ENCODE measurements at places on chromosomes 5 and 9.

DNA sequence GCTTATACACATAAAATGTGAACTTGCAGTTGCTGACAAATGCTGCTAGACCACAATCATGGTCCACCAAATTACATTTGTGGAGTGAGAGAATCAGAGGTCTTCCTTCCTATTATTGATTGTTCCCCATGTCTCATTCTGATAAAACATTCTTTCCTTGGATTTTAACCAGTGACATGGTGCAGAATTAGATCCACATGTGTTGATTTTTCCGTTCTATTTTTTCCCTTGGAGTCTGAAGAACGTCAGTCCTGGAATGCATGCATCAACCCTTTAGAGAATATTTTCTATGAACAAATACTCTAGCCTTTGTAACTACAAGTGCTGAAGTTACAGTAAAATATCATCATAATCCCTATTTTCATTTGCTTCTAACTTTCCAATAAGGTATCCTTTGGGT is 170.7 kb upstream of the SPRY4 start:
- DNase-seq = no peak

DNA sequence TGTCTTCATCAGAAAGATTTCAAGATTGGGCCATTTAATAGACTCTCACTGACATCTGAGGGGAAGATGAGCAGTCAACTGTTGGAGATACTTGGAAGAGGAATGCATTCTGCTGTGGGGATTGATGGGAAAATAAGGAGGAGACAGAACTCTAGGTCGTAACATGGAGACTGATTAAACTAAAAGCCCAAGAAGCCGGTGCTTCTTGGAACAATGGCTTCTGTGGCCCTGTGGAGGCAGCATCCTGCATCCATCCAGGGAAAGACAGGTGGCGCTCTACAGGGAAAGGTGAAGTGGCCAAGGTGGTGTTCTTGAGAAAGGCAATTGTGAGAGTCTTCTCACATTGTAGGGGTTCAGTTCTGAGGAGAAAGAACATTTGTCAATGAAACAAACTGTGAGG is 31.3 kb downstream of the ZFAND5 start:
- DNase-seq = peak; percentile 12

GRCh38 chr5:177604116-177604521 is 4.2 kb downstream of the B4GALT7 start:
- DNase-seq = no peak

DNA sequence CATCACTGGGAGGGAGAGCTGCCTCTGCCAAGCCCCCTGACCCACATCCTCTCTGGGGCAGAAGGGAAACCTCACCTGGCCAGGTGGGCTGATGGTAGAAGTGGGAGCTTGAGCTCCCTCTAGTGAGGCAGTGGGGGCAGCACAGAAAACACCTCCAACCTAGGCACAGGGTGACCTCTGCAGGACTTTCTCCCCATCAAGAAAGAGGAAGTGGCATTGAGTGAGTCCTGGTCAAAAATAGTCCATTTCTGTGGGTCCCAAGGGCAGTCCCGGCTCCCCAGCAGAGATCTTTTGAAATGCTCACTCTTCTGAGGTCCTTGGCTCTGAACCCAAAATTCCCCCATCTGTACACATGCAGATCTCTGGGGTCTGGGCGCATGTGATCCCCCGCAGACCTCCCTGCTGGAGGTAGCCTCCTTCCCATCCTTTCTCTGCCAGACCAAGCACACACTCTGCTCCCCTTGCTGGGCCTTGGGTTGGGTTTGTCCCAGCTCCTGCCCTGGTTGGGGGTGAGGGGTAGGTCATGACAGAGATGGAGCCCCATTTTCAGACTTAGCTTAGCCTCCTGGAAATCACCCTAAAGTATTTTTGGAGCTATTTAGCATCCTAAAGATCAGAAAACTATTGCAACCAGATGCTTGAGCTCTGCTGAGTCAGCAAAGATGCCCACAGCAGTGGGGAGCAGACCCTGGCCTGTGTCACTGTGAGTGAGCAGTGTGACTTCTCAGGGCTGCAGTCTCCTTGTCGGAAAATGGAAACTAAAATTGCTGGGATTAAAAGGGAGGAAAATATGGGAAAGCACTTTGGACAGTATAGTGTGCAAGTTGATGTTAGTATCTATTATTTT is 41.6 kb upstream of the LCP2 start:
- DNase-seq = no peak

DNA sequence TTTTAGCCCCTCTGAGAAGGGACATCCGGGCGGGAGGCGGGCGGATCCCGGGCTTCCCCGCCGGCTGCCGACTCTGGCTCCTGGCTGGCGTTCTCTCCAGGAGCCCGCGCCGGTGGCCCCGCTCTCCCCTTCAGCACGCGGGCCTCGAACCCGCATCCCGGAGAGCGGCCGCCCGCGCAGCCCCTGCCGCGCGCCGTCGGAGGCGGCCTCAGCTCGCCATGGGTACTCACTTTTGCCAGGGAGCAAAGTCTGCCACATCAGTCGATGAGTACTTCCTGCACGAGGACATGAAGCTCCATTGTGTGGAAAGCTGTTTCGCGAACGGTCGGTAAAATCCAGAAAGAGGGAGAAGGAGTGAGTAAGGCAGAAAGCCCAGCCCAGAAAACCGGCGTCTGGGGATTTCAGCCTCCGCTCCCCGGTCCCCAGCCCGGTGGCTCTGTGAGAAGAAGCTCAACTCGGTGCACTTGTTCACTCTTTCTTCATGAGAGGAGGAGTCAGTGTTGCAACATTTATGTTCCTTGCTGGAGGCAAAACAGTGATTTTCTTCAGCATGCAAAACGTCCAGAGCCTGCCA is at the start of gene PRLR:
TSS of gene PRLR (minus strand) at position 450 of the 574 bp plus-strand sequence. CDS start 140,867 bp downstream, outside the sequence.
- DNase-seq = peak; percentile 12

- no peak for DNase-seq
These were observed 61.8 kb upstream of the TRPM3 start for GRCh38 chr9:71183251-71183650.

GRCh38 chr5:145946112-145946861 is 9.9 kb downstream of the SH3RF2 start:
- DNase-seq = no peak

DNA sequence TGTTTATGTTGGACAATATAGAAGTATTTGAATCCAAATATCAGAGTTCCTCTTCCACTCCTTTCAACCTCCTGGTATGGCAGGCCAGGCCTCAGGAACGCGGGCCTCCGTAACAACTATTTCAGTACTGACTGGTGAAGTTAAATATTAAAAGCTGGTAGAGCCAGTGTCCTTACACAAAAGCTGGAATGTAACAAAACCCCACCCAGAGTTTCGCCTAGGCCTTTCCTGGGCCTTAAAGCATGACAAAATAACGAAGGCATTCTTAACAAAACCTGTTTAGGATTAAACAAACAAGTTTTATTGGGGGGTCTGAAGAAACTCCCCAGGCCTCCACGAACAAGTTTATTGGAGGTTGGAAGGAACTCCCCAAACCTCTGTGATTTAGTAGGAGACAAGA is 61.6 kb upstream of the GNE start:
- no peak for DNase-seq

- DNase-seq = no peak
These were observed 9.9 kb downstream of the TMEM232 start for GRCh38 chr5:110716247-110717245.

DNA sequence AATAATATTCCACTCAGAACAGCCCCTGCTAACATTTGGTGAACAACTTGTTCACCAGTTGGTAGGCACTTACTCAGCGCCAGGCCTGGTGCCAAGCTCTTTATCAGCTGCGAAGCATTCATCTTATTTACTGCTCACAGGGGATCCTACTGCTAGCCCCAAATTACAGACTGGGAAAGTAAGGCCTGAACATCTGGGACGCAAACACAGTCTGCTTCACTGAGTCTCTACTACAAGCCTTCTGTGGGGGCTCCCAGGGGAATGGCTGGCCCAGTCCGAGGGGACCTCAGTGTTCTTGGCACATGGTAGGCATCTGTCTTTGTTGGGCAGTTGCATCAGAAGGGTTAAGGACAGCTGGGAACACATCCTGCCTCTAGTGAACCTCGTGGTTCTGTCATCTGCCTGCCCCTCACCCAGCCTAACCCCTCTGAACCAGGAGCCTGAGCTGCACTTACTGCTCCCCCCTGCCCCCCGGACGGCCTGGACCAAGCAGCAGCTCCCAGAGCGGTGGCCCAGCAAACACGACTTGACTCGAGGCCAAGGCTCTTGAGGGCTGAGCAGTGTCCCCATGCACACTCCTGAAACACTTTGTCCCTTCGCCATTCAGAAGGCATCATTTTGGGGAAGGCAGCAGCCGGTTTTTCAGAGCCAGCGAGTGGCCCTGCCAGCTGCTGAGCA is at the start of gene PHYHD1:
TSS of gene PHYHD1 (plus strand) at position 602 of the 678 bp plus-strand sequence. CDS start 1,342 bp downstream, outside the sequence.
- DNase-seq = no peak

DNA sequence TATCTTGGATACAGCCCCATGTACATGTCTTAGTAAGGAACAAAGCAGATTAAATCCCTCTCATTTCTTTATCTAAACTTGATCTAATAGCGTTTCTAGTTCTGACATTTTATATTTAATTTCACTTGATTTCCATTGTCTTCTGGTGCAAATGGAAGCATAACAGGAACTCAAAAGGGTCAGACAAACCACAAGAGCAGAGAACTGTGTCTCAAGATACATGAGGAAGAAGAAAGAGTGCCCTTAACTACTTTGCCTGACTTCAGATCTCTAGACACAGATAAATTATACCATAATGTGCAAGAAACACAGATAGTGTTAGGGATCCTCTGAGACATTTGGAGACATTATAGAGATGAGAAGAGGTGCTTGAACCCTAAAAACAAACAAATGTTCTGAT is 20.7 kb upstream of the STX17 start:
- no peak for DNase-seq

DNA sequence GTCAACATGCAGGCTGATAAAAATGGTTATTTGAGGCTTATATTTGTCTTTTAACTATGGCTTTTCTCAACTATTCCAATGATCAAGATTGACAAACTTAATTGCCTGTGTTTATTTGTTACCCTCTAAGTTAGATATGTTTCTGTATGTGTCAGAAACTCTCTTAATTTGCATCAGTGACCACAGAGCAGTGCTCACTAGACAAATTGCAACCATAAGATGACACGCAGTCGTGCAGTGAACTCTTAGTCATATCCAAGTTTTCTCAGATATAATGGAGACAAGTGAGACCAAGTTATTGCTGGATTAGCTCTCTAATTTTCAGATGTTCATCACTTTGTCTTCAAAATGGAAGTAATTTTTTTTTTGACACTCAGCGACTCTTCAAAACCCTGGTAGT is 342.2 kb upstream of the RFX3 start:
- DNase-seq = no peak

- peak; percentile 39 for DNase-seq
These were observed 293.5 kb downstream of the HINT1 start for GRCh38 chr5:130871346-130872086.

- no peak for DNase-seq
These were observed 41.2 kb downstream of the ANKS6 start for GRCh38 chr9:98755006-98755618.

- DNase-seq = no peak
These were observed 39.3 kb downstream of the CAPSL start for GRCh38 chr5:35898952-35899660.

DNA sequence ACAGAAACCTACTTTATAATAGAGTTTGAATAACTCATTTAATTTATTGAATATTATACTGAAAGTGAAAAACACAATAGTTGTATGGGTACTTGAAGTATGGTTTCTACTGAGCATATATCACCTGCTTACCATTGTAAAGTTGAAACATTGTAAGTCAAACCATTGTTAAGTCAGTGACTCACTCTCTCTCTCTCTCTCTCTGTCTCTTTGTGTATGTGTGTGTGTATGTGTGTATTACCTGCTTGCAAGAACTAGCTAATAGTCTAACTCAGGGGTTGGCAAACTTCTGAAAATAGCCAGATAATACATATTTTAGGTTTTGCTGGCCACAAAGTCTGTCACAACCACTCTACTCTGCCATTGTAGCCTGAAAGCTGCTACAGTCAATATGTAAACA is 564.3 kb upstream of the ZNF608 start:
- no peak for DNase-seq

DNA sequence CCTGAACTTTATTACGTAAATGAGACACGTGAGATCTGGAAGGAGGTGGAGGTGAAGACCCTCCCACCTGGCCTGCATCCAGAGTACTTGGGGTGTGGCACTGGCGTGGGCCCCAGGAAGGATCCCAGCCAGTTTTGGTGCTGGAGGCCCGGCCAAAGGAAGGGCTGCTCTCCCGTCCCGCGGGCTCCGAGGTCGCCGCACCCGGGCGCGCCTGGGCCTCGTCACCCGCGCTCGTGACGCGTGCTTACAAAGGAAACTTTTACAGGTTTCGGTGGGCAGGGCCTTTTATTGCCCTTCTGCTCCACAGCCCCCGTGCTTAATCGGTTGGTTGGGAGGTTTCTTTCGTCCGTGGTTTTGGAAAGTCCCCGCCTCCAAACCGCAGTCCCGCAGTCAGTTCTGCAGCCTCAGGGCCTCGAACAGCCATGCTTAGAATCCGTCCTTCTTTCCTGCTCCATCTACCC is 29.2 kb downstream of the CDKN2A start:
- no peak for DNase-seq

DNA sequence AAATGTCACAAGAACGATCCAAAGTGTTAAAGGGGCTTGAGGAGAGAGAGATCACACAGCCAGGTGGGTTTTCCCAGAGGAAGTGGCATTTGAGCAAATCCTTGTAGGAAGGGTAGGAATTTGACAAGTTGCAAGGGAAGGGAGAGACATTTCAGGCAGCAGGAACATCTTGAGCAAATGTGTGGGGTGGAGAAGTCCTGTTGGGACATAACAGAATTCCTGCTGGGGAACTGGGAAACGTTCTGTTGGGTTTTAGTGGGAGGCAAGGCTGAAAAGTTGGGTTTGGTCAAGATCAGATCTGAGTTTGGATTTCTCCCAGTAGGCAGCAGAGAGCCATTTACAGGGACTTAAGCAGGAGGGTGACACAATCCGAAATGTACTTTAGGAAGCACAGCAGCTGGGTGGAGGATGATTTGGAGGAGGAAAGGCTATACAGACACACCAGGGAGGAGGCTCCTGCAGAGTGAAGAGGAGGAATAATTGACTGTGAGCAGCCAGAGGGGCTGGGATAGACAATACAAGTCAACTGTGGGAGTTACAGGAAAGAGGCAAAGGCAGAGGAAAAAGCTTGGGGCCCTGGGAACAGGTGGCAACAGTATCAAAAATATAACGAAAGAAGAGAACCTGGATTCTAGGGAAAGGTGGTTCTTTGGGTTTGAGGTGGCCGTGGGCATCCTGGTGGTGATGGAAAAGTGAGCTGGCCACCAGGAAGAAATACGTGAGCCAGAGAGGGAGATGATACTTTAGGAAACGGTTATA is 3.1 kb upstream of the ZSWIM6 start:
- DNase-seq = no peak

All from HEK293T (cell line).